ENCODE measurements at places on chromosomes 16 and 17.

GRCh38 chr16:86444261-86444660 is 66.1 kb upstream of the FOXF1 start:
- DNase-seq: no peak

- no peak for DNase-seq
These were observed 335.1 kb downstream of the HS3ST4 start for GRCh38 chr16:26026709-26027450.

GRCh38 chr16:5042574-5043171 is 8.9 kb upstream of the NAGPA start:
- DNase-seq: peak; percentile 31

DNA sequence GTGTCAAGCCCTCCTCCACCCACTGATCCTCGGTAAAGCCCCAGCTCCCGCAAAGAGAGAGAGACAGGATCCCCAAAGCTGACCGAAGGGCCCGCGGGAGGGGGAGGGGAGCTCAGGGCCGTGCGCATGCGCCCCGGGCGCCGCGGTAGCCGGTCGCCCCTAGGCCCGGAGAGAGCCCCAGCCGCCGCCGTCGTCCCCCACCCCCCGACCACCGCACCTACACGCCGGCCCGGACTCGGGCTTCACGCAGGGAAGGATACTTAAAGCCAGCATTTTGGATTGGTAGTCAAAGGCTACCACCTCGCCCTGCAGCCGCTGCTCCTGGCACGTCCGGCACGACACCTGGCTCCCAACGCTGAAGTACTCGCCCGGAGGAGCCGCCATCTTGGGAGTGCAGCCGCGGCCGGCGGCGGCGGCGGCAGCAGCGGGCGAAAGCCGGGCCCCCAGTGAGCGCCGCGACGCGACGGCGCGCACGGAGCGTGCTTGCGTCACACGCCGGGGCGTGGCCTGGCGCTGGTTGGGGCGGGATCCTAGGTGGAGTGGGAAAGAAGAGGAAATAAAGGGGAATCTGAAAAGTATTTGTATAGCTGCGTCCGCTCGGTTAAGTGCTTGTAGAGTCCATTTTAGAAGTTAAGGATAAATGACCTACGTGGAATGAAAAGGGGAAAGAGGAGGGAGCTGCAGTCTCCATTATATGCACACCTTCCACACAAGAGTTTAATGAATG is at the start of gene LSM12:
Gene LSM12 (minus strand): TSS at position 468 of the 727 bp plus-strand sequence. CDS start 84 bp downstream, at position 384.
- peak; percentile 92 for DNase-seq

DNA sequence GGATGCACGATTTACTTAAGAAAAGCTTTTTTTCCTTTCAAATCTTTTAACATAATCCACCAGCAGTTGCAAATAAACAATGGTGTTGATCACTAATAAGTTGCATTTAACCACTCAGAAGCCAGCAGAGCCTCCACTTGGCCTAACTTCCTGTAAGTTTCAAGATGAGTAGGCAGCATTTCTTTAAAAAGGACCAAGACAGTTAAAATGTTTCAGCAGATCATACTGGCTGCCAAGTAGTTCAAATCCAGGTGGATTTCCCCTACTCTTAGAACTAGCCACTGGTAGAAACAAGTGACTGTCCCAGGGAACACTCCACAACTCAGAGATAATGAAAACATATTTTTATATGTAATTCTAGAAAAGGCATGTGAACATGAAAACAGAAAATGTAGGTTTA is 17.0 kb upstream of the RFFL start:
- DNase-seq: no peak

DNA sequence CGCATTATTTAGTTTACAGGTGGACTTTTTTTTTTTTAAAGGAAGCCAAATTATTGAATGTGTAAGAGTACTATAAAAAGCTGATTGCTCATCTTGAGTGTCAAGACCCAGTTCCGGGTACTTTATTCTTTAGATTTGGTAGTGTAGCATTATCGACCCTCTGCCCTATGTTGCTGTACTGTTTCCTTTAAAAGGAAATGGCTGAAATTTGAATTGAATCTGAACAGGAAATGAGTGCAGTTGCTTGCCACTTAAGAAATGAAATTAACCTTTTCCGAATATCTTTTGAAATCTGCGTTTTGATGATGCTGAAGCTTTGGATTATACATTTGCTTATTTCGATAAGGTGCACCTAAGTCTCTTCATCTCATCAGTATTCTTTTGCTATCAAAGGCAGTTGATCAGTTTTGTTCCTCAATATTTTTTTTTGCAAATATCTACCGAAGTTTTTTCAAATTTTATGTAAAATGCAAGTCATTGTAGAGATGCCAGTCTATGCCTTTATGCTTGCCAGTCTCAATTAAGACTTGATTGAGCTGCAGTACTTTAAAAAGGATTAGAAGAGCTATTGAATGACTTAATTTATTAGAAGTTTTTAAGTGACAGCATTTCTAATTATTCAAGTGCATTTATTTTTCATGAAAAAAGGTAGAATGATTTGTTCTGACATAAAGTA is 1.8 kb downstream of the GGNBP2 start:
- peak; percentile 9 for DNase-seq

- DNase-seq: no peak
These were observed 31.8 kb upstream of the JPH3 start for GRCh38 chr16:87570572-87570937.

DNA sequence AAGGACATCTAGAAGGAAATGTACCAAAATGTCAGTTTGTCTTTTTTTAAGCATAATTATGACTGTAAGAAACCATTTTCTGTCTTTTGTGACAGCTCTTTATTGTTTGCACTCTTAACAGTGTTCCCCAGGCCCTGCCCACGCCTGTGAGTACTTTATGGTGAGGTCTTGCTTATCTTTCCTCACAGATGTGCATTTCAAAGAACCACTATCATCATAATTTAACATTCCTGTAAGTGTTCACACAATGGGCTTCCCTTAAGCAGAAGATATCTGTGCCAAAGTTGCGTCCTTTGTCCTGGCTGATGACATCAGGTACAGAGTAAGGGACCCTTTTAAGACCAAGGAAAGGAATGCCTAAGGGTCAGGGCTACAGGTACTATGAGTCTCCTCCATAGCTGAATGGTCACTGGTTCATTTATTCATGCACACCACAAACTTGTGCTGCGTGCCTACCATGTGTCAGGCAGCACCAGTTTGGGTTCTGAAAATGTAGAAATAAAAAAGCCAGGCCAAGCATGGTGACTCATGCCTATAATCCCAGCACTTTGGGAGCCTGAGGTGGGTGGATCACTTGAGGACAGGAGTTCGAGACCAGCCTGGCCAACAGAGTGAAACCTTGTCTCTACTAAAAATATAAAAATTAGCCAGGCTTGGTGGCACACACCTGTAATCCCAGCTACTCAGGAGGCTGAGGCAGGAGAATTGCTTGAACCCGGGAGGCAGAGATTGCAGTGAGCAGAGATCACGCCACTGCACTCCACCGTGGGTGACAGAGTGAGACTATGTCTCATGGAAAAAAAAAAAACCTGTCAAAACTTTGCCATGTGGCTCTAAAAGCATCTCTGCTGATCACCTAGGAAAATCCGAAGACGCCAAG is 55.4 kb upstream of the NLK start:
- DNase-seq: no peak

DNA sequence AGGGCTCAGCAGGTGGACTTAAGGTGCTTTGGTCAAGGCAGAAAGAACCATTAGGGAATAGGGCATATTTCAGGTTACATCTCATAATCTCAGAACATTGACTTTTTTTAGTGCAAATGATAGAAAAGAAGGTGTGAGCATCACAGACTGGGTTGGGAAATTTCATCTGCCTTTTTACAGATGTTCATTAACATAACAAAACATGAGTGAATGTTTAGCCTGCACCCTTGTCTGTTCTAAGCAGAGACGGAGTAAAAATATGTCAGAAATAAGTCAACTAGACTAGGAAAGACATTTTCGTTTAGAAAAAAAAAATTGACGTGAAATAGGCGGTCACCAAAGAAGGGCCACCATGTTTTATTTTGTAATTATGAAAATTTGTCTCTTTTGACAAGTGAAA is 127.5 kb upstream of the CDH13 start:
- DNase-seq: no peak

DNA sequence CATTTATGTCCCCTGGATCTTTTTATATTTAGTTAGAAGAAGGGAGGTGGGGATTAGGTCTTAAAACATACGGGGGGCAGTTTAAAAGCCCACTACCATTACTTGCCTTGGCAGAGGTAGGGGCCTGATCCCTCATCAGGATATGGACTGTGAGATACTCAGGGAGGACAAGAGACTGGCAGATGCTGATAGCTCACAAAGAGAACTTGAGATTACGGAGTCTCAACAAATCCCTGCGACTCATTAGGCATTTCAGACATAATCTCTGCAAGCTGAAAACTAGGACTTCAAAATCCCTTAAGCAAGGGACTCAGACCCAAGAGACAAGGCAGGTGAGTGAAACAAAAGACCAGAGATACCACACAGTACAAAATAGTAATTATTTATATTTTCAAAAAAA is 23.2 kb downstream of the NXPH3 start:
- DNase-seq: no peak

DNA sequence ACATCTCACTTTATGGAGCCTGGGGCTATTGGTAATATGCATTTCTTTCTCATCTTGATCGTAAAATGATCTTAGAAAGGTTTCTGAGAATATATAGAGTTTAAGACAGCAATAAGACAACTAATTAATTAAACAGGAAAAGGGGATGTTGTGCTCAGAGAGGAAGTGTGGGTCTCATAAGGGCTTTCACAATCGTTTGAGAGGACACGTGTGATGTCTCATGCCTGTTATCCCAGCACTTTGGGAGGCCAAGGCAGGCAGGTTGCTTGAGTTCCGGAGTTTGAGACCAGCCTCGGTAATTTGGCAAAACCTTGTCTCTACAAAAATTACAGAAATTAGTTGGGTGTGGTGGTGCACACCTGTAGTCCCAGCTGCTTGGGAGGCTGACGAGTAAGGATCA is 295.6 kb downstream of the WWOX start:
- no peak for DNase-seq

GRCh38 chr17:19610879-19611278 is 37.7 kb upstream of the ALDH3A2 start:
- DNase-seq: no peak

GRCh38 chr16:81635063-81635937 is 143.8 kb upstream of the PLCG2 start:
- DNase-seq: peak; percentile 83

- DNase-seq: no peak
These were observed 33.8 kb downstream of the SLC47A1 start for GRCh38 chr17:19567216-19568015.

- DNase-seq: no peak
These were observed 7.7 kb upstream of the ARL5C start for GRCh38 chr17:39173526-39174274.

DNA sequence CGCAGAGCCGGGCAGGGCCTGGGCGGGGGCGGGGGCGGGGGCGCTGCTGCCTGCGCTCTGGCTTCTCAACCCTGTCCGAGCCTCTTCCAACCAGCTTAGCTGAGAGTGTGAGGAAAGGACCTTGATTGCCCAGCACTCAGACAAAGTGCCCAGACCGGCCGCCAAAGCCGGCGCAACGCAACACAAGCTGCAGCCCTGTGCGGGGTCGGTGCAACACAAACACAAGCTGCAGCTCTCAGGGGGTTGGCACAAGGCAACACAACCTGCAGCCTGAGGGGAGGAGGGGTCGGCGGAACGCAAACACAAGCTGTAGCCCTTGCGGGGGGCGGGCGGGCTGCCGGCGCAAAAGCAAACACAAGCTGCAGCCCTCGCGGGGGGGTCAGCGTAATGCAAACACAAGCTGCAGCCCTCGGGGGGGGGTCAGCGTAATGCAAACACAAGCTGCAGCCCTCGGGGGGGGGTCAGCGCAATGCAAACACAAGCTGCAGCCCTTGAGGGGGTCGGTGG is 60.0 kb downstream of the KLHDC4 start:
- peak; percentile 90 for DNase-seq

DNA sequence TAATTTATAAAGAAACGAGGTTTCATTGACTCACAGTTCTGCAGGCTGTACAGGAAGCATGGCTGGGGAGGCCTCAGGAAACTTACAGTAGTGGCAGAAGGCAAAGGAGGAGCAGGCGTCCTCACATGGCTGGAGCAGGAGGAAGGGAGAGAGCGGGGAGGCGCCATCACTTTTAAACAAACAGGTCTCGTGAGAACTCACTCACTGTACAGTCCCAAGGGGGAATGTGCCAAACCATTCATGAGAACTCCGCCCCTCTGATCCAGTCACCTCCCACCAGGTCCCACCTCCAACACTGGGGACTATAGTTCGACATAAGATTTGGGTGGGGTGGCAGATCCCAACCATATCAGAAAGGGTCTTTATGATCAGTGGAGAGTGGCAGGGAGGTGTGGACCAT is 392.4 kb upstream of the TNRC6C start:
- DNase-seq: no peak

DNA sequence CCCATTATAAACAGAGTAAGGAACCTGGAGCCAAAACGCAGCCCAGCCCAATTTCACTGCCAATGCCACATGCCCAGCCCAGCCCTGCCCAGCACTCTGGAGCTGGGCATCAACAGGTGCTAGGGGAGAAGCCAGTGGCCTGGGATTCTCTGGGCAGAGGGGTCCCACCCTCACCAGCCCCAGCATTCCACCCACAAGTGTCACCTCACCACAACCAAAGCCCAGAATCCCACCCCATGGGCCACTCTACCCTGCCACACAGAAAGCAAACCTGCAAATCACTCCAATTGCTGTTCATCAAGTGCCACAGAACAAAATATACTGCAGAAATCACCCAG is 102.5 kb upstream of the CDH5 start:
- DNase-seq: no peak

DNA sequence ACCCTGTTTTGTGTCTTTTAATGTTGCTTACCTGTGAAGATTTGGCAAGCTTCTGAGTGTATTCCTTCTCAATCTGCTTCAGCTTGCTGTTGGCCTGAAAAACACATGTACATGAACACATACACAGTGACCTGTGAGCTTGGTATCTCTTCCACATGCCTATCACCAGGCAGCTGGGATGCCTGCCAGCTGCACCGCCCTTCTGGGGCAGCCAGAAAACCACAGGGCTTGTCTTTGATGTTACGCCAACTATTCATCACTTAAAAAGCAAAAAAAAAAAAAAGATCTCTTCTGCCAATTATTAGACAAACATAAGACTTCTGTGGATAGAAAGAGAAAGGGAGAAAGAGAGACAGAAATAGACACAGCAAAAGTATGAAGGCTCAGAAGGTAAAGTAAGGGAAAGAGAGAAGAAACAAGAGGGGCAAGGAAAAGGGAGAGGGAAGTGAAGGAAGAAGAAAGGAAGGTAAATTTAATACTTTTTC is 189.2 kb upstream of the AXIN2 start:
- DNase-seq: peak; percentile 38

DNA sequence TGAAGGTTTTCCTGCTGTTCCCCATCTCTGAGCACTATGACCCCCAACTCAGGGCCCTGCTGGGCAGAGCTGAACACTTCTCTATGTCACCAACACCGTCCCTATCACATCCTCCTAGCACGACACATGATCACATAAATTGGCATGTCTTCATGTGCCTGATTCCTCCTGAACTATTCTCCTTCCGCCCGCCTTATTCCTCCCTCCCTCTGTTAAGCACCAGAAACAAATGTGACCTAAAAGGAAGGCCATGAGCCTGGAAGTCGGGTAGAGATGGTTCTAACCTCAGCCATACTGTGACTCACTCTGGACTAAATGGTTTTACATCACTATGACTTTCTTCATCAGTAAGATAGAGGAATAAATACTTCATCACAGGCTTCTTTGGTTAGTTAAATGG is 80.8 kb upstream of the DYNLRB2 start:
- no peak for DNase-seq
